ENCODE measurements at places on chromosomes 2 and 18.

- DNase-seq, result no peak
Observed at GRCh38 chr2:31319406-31320175, 85.6 kb downstream of the EHD3 start.

GRCh38 chr2:119513832-119514231, 10.5 kb downstream of the SCTR start:
- DNase-seq, result no peak

DNA sequence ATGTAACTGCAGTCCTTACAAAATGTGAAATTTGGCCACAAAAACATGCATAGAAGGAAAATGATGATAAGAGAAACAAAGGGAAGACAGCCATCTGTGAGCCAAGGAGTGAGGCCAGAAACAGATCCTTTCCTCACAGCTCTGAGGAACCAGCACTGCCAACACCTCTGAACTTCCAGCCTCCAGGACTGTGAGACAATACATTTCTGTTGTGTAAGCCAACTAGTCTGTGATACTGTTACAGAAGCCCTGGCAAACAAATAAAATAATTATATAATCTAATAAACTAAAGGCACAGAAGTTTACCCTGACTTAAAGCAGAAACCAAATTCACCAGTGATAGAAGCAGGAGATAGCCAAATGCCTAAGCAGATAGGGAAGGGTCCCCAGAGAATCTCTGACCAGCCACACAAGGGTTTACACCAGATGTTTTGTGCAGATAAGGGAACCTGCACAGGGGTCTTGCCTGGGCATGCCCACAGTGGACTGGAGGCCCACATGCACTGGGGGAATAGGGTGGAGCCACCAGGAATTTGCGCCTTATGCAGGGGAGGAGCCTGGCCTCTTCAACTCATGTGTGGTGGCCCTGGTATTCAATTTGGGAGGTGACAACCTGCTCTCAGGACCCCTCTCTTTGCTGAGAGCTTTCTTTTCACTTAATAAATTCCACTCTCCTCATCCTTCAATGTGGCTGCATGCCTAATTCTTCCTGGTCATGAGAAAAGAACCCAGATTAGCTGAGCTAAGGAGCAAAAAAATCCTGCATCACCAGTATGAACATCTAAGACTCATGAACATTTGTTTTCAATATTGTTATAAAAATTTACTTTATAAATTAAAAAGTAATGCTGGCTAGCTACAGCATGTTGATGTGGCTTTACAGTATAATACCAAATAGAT, 3.8 kb upstream of the GCC2 start:
- DNase-seq, result no peak

GRCh38 chr2:52264911-52265310, 1233.0 kb upstream of the NRXN1 start:
- DNase-seq, result no peak

DNA sequence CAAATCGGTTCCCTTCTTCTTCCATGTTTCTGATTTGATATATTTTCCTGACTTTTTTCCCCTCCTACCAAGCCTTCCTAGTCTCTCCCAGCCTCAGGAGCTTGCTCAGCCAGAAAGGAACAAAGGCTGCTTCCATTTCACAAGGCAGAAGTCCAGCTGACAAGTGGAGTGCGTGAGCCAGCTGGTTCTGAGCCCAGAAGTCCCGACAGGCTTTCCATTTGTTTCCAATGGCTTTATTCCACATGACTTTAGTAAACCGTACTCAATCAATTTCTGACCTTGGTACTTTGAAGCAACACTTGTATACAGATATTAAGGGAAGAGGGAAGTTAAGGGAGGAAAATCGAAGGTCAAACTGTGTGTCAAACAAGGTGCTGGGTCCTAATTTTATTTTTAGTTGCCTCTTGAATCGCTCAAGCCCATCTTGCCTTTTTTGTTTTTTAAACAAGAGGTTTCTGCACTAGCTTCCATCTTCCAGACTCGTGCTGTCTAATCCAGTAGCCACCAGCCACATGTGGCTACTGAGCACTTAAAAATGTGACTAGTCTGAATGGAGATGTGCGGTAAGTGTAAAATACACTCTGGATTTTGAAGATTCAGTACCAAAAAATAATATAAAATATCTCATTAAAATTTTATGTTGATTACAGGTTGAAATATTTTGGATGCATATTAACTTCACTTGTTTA, 36.2 kb downstream of the WIPF1 start:
- no peak for DNase-seq
